ENCODE measurements at places on chromosomes 1 and 21.

DNA sequence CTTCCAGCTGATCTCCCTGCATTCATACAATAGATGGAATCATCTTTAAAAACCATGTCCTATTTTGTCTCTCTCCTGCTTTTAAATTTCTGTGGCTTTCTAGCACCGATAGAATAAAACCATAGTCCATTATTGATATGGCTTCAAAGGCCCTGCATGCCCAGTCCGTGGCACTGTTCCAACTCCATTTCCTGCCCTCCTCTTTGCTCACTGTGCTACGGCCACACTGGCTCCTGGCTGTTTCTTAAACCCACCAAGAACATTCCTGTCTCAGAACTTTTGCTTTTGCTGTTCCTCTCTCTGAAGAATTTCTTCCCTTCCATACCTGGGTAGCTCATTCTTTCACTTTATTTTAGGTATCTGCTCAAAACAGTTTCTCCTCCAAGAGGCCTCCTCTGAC is 7.2 kb downstream of the SLAMF1 start:
- no peak for DNase-seq

- DNase-seq: no peak
Observed at GRCh38 chr1:145827966-145828365, 4.0 kb downstream of the POLR3C start.

DNA sequence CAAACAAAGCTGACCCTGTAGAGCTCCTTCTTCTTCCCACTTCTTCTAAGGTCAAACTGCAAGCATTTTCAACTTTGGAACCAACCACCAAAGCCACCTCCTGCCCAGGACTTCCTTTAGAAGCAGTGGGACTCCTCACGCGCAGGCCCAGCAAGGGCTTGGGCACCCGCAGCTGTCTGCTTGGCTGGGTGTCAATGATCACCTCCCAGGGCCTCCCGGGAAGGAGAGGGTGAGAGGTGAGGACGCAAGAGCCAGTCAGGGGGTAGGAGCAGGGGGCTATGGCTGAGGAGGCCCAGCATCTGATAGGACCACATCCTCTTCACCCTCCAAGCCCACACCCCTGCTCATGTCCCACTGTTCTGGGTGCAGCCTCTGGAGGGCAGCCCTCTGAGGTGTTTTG is 10.2 kb downstream of the KLHL21 start:
- DNase-seq: no peak

- peak; percentile 58 for DNase-seq
Observed at GRCh38 chr1:169618367-169618766, 11.6 kb downstream of the SELP start.

- peak; percentile 24 for DNase-seq
Observed at GRCh38 chr1:152458384-152459185, 44.5 kb upstream of the CRNN start.

- peak; percentile 85 for DNase-seq
Observed at GRCh38 chr1:159000625-159001024, 9.1 kb upstream of the IFI16 start.

DNA sequence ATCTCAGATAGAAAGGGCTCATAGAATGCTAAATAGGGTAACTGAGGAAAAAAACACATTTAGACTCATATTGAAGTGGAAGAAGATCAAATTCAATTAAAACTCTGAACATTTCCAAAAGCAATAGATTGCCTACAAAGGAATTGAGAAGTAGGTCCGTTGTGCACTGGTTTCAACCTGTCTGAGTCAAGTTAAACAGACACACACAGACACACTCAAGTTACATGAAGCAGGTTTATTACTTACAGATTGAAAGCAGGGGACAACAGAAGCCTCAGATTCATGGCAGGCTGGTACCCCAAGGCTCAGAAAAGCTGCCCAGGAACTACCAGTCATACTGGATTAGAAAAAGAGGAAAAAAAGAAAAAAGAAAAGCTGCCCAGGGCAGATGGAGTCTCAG is 20.7 kb upstream of the S100A2 start:
- no peak for DNase-seq

DNA sequence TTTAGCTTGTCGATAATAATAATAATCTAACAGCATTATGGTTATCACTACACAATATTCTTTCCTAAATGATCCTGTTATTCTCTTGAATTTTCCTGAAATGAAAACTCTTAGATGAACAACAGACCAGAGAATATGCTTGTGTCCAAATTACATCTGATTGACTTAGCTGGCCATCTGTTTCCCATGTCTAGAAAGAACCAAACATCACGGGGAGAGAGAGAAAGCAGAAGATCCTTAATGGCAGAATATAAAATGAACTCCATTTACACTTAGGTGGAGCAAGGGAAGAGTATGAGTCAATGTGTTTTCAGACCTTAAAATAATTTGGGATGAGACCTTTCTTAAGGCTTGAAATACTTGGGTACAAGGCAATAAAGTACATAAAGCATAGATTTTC is 162.2 kb downstream of the DSCAM start:
- no peak for DNase-seq

GRCh38 chr1:234970401-234970730 is 158.3 kb downstream of the TOMM20 start:
- no peak for DNase-seq

GRCh38 chr21:36757196-36757595 is 58.3 kb downstream of the SIM2 start:
- no peak for DNase-seq

- DNase-seq: no peak
Observed at GRCh38 chr1:10537082-10537766, 62.5 kb downstream of the PEX14 start.

GRCh38 chr1:202562444-202563060 is 147.7 kb downstream of the SYT2 start:
- no peak for DNase-seq

DNA sequence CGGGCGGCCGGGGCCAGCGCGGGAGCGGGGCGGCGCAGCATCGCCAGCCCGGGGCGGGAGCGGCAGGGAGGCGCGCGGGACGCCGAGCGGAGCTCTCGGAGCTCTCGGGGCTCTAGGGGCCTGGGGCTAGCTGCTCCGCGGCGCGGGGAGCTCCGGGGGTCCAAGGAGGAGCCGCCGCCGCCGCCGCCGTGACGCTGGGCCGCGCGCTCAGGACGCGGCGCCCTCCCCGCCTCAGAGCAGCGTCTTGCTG is 147 bp downstream of the CLSTN1 start:
- no peak for DNase-seq

DNA sequence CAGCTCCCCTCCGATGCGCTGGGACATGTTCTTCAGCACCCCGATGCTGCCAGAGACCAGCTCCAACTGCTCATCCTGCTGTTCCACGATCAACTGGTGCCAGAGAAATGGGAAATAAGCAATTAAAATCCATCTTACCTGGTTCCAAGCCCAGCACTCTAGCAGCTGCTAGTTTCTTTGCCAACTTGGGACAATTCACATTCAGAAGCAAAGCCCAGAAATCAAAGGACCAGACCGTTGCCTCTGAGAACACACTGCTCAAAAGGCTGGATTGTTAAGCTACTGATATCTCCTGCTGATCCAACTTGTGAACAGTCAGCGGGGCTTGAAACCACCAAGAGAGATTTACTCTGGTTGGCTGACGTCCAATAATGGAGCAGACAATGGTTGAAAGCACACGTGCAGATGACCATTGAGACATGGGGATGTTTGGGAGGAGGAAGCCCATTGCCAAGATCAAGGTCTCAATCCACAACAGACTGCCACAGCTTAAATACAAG is 34.4 kb downstream of the STX6 start:
- no peak for DNase-seq

- no peak for DNase-seq
Observed at GRCh38 chr1:50846224-50846839, 113.7 kb downstream of the FAF1 start.

DNA sequence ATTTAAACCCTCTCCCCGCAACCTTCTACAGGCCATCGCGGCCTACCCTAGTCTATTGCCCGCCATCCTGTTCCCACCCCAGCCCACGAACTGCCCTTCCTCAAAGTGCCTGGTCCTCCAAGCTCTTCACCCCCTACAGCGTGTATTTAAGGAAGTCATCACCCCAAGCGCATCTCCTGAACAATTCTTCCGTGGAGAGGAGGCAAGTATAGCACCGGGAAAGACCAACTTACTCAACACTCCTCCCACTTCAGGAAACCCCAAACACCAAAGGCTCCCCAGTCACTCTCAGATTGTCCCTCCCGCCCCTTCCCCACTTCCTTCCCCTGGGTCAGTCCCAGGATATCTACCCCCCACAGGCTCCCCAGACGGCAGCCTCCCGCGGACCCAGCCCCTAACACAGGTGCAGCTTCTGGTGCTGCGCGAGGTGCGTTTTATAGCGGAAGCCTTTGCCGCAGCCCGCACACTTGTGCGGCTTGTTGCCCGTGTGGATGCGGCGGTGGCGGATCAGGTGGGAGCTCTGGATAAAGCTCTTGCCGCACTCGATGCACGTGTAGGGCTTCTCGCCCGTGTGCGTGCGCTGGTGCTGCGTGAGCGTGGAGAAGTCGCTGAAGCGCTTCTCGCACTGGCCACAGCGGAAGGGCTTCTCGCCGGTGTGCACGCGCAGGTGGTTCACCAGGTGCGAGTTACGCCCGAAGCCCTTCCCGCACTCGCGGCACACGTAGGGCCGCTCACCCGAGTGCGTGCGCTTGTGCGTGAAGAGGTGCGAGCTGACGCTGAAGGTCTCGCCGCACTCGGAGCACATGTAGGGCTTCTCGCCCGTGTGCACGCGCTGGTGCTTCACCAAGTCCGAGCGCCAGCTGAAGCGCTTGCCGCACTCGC is 25.5 kb downstream of the ZNF697 start:
- DNase-seq: no peak

- no peak for DNase-seq
Observed at GRCh38 chr1:174359454-174359805, 88.3 kb upstream of the GPR52 start.

- DNase-seq: no peak
Observed at GRCh38 chr1:29597861-29598260, 361.5 kb downstream of the PTPRU start.

DNA sequence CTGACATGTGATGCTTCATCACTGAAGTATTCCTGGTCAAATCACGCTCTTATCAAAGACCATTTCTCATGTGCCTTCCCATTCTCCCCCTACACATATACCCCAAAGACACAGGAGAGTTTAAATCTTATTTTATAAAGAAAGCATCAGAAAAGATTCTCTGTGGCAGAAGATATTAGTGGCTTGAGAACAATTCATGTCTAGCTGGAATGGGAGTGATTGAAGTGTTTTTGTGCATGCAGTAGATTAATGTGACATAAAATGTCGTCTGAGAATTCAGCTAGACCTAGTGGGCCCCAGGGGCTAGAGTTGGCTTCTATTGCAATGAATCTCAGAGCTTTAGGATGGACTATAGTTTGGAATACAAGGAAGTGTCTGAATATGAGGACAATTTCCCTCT is 163.9 kb downstream of the HUNK start:
- no peak for DNase-seq

GRCh38 chr21:30354308-30355005 is 6.1 kb upstream of the KRTAP23-1 start:
- no peak for DNase-seq

DNA sequence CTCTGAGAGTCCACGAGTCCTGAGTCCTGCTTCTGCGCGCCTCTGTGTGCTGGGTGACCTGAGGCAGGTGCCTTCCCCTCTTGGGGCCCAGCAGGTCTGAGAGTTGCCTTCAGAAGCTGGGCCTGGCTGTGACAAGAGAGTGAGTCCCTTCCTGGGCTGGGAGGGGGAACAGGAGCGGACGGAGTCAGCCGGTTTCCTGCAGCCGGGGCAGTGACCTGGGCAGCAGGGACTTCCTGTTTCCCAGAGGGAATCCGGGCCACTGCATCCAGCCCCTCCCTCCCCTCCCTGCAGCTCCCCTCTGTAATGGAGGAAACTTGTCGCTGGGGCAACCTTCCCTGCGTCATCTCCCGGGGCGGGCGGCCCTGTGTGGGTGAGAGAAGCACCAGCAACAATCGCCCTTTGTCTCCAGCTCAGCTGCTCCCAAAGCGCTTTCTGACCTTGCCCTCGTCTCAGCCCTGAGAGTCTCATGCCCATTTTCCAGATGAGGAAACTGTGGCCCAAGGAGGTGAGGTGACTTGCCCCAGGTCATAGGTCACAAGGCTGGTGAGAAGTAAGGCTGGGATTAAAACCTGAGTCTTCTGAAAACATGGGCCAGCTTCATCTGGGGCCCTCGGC is 61.1 kb downstream of the SDC3 start:
- DNase-seq: peak; percentile 39

DNA sequence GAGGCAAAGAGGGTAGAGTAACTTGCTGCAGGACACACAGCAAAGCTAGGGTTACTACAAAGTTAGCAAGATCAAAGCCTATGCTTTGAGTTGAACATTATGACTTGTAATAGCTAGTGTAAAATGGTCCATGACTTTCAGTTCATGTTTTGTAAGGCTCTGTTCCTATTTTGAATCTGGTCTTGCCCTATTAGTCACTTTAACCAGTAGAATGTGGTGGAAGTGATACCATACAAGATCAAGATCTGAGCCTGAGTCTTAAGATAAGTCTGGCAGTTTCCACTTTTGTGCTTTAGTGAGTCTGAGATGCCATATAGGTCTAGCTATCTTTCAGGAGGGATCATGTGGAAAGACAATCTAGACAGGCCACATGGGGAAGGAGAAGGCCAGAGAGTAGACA is 282.1 kb upstream of the BRINP3 start:
- DNase-seq: no peak

GRCh38 chr1:113684153-113684541 is 75.1 kb downstream of the PHTF1 start:
- DNase-seq: peak; percentile 32

- DNase-seq: peak; percentile 82
Observed at GRCh38 chr1:200154069-200154767, 126.7 kb downstream of the NR5A2 start.

GRCh38 chr1:85203573-85204171 is 2.9 kb upstream of the SYDE2 start:
- DNase-seq: no peak

GRCh38 chr1:53172426-53173128 is 24.0 kb upstream of the CPT2 start:
- DNase-seq: no peak

- DNase-seq: no peak
Observed at GRCh38 chr1:181490740-181491712, 7.7 kb downstream of the CACNA1E start.

DNA sequence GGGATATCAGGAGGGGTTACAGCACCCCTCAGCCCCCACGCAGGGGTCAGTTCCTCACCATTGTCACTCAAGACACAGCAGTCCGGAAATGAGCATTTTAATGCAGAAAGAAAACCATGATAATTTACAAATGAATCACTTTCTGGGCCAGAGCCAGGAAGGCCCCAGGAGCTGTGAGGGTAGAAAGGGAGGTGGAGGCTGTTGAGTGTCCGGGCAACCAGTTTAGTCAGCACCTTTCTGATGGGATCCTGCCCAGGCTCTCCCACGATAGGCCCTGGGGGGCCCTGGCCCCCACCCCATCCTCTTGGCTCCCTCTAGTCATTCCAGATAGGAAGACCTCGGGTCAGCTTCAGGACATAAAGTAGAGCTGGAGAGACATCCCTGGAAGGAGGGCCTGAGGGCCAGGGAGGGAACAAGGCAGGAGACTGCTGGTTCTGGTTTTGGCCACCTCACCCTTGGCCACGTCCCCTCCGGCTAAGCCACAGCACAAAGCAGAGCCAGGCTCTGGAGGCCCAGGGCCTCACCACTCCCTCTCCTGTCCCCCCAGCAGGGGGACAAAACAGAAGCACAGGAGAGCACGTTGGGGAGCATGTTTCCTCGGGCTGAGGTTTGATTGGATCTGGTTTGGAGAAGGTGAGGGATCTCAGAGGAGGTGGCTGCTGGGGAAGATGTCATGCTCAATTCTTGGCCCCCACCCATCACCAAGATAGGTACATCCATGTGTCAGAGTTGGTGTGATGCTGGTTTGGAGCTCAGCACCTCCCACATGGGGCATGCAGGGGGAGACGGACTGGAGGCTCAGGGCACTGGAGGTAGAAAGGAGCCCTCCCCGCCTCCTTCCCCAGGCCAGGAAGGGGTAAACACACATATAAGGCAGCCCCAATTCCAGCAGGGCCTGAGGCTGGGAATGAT is 20.6 kb downstream of the ETNK2 start:
- DNase-seq: peak; percentile 60

- DNase-seq: no peak
Observed at GRCh38 chr21:35005560-35006224, 43.4 kb downstream of the RUNX1 start.

Measured in pulmonary artery endothelial cell (primary cell).